Left lung (tissue), 14 donors: ENCODE measurements at places on chromosomes 6 and 20. TPM values are rescaled to one million over a fixed set of nuclear protein-coding genes. Genes with fewer than 3 reads are reported as not detected.

DNA sequence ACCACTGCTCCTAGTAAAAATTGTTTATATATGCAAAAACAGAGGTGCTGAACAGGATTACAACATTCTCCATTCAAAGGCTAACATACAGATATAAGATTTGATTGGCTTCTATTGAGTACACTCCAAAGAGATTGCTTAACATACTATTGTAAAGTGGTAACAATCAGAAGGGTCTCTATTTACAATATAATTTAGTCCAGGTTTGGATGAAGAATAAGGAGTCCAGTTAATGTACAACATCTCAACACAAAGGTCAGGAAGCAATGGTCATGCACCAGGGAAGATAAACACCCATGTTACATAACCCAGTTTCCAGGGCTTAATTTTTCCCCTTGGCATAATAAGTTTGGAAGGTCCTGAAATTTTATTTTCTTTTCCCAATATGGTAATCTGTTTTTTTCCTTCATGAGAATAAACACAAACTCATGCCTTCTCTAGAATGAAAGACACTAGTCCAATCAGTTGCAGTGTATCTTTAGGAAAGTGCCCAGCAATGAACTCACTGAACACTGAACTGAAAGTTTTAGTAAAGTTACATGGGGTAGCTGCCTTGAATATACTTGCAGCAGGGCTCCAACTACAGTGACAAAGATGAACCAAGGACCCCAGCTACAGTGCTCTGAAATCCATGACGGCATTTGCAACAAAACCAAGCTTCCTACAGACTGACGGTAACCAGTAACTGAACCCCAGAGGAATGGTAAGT lies 255.3 kb upstream of the GJE1 start:
- no peak overlapping the region for H3K27ac ChIP-seq
- no peaks in the 10 kb centered on the region for H3K36me3 ChIP-seq
- H3K27me3 ChIP-seq: no peaks in the 10 kb centered on the region
- H3K4me3 ChIP-seq: no peak overlapping the region
- no peaks in the 10 kb centered on the region for H3K4me1 ChIP-seq

Gene TMEM242
- 10.9 TPM for total RNA-seq

DNA sequence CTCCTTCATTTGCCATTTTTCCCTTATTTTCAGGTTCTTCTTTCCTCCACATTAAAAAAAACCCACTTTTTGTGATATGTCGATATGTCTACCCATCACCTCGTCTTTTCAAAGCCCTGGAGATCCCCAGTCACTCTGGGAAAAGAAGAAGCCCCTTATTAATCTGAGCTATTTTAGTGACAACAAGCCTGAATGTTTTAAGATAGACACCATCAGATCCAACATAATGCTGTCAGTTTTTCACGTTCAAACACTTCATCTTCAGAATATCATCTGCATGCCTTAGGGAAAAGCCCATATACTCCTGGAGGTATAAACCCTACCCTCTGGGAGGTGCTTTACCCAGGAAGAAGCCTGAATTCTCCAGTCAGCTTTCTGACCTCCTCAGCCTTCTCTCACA lies 464.0 kb upstream of the CDH4 start:
- H3K27me3 ChIP-seq: no peaks in the 10 kb centered on the region
- H3K4me1 ChIP-seq: no peaks in the 10 kb centered on the region
- DNase-seq: no peak
- no peak overlapping the region for H3K27ac ChIP-seq

DNA sequence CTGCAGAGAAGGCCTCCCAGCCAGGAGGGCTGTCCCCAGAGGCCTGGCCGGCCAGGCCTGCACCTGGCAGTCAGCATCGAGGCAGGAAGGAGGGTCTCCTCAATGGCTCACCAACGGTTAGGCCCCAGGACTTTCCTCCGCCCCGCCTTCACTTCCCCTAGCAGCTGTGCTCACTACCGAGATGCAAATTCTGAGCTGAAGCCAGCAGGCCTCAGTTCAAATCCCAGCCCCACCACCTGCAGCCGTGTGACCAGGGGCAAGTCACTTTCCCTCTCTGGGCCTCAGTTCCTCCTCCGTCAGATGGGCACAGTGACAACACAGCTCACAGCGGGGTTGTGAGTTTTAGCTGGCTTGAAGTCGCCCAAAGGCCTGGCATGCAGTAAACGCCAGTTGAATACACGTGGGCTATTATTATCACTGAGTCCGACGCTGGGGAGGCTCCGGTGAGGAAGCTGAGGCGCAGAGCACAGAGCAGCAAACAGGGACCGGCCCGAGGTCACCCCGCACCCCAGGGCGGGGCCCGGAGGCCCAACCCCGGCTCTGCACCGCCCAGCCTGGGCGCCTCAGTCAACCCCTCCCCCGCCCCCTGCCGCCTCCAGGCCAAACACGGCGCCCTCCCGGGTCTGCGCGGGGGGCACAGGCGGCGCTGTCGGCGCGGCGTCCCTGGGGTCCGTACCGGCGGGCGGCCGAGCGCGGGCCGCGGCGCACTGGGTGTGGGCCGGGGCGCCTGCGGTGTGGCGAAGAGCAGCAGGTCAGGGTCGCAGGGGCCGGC lies 671 bp downstream of the E2F1 start:
- H3K27me3 ChIP-seq: no peaks in the 10 kb centered on the region
- H3K4me1 ChIP-seq: peaks cover 50% of the 10 kb centered on the region
- H3K36me3 ChIP-seq: no peaks in the 10 kb centered on the region
- DNase-seq: no peak

DNA sequence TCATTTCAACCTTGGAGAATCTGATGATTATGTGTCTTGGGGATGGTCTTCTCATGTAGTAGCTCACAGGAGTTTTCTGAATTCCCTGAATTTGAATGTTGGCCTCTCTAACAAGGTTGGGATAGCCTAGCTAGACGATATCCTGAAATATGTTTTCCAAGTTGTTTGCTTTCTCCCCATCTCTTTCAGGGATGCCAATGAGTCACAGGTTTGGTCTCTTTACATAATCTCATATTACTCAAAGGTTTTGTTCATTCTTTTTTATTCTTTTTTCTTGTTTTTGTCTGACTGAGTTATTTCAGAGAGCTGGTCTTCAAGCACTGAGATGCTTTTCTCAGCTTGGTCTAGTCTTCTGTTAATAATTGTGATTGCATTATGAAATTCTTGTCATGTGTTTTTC lies 42.7 kb upstream of the COL9A1 start:
- DNase-seq: no peak
- no peaks in the 10 kb centered on the region for H3K36me3 ChIP-seq
- no peak overlapping the region for H3K4me3 ChIP-seq
- no peaks in the 10 kb centered on the region for H3K27me3 ChIP-seq

DNA sequence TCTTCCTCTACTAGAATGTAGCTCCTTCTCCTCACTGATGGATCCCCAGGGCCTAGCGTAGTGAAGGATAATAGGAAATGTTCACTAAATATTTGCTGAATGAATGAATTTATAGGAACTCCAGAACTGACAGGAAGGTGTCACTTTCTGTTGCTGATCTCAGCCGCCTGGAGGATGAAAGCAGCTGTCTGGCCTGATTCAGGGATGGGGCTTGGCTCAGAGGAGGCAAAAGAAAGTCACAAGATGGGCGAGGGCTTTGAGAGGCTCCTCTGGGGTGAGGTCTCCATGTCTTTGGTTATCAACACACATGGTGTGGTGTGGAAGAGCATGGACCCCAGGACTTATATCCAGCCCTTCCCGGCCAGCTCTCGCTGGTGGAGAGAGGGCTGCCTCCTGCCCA lies 11.5 kb upstream of the CCDC167 start:
- H3K27me3 ChIP-seq: peaks cover 7% of the 10 kb centered on the region
- DNase-seq: no peak
- H3K36me3 ChIP-seq: no peaks in the 10 kb centered on the region
- peaks cover 10% of the 10 kb centered on the region for H3K4me1 ChIP-seq

DNA sequence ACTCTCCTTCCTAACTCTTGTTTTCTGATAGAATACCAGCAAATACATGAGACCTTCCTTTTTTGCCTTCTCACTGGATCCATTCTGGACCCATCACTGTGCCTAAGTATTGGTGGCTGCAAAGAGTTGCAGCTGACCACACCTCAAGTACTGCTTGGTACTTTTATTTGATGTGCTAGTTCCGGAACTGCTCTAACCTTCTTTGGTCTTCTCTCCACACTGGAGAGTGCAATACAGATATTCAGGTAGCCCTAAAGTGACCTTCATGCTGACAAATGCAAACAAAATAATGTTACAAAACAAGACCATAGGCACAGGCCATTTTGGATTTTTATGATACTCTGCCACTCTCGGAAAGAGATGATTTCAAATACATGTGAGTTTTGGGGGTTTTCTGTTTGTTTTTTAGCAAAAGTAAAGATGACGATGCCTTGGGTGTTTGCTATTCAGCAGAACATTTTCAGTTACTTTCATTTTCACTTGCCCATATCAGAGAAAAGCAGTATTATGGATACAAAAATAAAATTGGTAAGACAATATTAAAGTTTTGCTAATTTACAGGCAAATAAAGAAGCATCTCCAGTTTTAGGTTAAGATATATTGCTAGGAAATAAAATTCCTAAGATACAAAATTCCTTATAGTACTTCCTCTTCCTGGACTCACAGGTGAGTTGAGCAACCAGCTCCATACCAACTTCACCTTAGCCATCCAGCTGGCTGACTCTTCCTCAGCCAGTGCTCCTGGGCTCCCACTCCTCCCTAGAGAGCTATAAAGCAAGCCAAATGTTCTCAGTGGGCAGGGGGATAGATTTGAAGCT lies 42.0 kb downstream of the PTPRK start:
- no peak for DNase-seq
- H3K4me1 ChIP-seq: no peaks in the 10 kb centered on the region
- peak overlapping the region; percentile 47 for H3K27ac ChIP-seq
- H3K36me3 ChIP-seq: no peaks in the 10 kb centered on the region
- no peak overlapping the region for H3K4me3 ChIP-seq
- no peaks in the 10 kb centered on the region for H3K27me3 ChIP-seq

Gene MSH5
- 20.0 TPM for total RNA-seq

Gene MMP24
- total RNA-seq: 24.9 TPM

- H3K27ac ChIP-seq: no peak overlapping the region
- H3K4me1 ChIP-seq: no peaks in the 10 kb centered on the region
- no peak overlapping the region for H3K4me3 ChIP-seq
- H3K27me3 ChIP-seq: no peaks in the 10 kb centered on the region
Observed at GRCh38 chr20:11401988-11402387, 515.7 kb upstream of the BTBD3 start.

DNA sequence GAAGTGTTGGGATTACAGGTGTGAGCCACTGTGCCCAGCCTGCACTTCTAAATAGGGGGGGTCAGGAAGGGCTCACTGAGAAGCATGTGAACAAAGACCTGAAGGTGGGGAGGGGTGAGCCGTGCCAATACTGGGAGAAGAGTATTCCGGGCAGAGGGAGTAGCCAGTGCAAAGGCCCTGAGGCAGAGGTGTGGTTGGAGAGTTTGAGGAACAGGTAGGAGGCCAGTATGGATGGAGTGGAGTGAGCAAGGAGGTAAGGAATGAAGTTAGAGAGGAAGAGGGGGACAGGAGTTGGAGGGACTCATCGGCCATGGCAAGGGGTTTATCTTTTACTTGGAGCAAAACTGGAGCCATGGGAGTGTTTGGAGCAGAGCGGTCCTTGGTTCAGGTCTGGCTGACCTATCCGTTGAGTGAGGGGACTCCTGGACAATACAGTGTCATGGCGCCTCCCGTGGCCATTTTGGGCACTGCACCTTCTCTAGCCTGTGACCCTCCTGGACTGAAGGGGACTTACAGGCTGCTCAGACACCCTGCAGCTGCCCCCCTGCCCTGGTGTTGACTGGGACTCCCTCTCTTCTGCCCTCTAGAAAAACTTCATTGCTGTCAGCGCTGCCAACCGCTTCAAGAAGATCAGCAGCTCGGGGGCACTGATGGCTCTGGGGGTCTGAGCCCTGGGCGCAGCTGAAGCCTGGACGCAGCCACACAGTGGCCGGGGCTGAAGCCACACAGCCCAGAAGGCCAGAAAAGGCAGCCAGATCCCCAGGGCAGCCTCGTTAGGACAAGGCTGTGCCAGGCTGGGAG lies 12.1 kb downstream of the FOXS1 start:
- no peak for DNase-seq
- peaks cover 28% of the 10 kb centered on the region for H3K4me1 ChIP-seq
- H3K27ac ChIP-seq: no peak overlapping the region
- peaks cover 3% of the 10 kb centered on the region for H3K27me3 ChIP-seq

DNA sequence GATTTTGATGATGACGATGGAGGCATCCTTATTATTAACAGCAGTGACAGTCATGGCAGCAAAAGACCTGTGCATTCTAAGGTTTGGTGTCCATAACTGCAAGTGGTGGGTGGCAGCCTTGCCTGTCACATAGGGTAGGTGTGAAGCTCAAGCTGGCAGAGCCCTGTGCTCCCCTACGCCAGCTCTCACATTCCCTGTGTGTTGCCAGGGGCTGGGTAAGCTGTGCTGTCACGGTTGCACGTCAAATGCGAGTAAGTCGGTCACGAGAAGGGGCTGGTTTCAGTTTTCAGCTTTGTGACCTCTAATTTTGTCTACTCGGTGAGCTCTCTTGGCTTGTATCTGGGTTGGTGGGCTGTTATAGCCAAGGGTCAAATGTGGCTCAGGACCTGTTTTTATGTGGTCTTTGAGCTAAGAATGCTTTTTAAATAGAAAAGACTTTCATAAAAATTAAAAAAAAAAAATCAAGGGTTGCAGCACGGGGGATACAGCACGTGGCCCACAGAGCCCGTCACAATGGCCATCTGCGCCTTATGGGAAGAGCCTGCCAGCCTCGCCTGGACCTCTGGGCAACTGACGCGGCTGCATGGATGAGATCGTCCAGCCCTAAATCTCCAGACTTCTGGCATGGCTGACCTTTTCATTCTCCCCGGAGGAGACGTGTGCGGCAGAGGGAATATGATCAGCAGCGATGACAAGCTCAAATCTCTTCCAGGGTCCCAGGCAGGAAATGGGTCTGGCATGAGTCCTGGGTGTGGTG lies 148.5 kb downstream of the PHACTR3 start:
- H3K4me1 ChIP-seq: peaks cover 4% of the 10 kb centered on the region
- no peak for DNase-seq
- H3K27me3 ChIP-seq: peaks cover 99% of the 10 kb centered on the region
- no peaks in the 10 kb centered on the region for H3K36me3 ChIP-seq

DNA sequence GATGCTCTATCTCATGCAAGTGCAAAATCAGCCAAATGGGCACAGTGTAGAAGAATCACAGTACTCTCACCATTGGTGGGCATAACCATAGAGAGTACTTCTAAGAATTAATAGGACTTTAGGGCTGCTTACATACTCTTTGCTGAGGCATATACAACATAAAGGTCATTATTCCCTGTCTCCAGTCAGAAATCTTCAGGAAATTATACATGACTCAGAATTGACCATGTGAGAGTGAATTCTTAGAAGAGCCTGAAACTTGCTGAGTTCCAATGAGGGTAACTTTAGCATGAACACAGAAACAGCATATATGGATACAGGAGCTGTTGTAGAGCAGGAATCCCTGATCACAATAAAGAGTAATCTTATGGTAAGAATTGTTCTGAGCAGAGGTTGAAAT lies 498.7 kb downstream of the TENT5A start:
- DNase-seq: no peak
- H3K27ac ChIP-seq: no peak overlapping the region
- H3K4me1 ChIP-seq: no peaks in the 10 kb centered on the region
- H3K27me3 ChIP-seq: no peaks in the 10 kb centered on the region
- H3K4me3 ChIP-seq: no peak overlapping the region

- no peaks in the 10 kb centered on the region for H3K36me3 ChIP-seq
- peaks cover 6% of the 10 kb centered on the region for H3K4me1 ChIP-seq
- H3K4me3 ChIP-seq: no peak overlapping the region
- no peak overlapping the region for H3K27ac ChIP-seq
Observed at GRCh38 chr20:17857639-17858449, 110.8 kb downstream of the SNX5 start.
